ENCODE measurements at places on chromosomes 11 and 22.

GRCh38 chr11:130049328-130049771 lies 20.3 kb upstream of the APLP2 start:
- DNase-seq, result peak; percentile 20

DNA sequence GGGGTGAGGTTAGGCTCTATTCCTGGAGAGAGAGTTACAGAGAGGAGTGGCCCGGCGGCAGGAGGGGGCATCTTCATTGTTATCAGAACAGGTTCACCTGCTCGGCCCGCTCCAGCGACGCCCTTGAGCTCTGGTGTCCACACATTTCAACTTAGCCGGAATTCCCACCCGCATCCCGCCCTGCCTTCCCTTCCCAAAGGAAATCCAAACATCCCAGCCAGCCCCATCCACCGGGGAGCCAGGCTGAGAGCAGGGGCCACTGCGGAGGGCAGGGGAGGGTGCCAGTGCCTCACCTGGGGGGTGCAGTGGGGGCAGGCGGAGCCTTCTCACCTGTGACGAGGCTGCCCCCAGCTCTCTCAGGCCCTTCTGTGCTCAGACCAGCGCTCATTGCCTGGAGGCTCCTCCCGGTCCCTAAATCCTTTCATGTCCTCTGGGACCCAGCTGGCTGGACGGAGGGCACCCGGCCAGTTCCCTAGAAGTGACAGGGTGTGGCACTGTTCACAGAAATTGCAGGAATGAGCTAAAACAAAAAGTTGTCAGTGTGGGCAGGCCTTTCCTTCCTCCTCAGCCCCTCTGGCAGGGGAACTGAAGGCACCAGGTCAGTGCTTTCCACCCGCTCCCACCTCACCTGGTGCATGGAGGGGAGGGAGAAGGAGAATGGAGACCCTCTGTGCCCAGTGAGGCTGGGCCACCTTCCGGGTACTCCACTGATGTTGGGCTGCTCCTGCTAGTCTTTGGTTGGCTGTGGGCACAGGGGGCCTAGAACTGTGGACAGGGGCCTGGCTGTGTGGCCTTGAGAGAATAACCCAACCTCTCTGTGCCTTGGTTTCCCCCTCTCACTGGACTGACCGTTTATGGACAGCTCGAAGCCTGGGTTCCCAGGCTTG lies 2.2 kb upstream of the MRGPRG start:
- no peak for DNase-seq

DNA sequence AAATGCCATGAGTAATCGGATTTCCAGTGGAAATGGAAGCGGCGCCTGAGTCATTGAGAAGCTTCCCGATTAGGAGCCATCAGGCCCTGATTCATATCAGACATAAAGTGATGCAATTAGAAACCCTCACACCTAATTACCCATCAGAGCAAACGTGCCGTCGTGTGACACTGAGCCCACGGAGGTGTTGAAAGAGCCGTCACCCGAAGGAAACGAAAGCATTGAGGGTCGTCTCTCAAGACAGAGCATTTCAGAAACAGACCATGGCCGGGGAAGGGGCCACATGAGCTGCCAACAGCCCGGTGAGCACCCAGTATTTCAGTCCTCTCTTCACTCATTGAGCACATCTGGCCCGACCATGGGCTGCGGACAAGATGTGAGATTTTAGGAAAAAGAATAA lies 829.3 kb downstream of the TBC1D22A start:
- no peak for DNase-seq

- peak; percentile 32 for DNase-seq
These were observed 295.1 kb upstream of the PLET1 start for GRCh38 chr11:112555491-112556364.

DNA sequence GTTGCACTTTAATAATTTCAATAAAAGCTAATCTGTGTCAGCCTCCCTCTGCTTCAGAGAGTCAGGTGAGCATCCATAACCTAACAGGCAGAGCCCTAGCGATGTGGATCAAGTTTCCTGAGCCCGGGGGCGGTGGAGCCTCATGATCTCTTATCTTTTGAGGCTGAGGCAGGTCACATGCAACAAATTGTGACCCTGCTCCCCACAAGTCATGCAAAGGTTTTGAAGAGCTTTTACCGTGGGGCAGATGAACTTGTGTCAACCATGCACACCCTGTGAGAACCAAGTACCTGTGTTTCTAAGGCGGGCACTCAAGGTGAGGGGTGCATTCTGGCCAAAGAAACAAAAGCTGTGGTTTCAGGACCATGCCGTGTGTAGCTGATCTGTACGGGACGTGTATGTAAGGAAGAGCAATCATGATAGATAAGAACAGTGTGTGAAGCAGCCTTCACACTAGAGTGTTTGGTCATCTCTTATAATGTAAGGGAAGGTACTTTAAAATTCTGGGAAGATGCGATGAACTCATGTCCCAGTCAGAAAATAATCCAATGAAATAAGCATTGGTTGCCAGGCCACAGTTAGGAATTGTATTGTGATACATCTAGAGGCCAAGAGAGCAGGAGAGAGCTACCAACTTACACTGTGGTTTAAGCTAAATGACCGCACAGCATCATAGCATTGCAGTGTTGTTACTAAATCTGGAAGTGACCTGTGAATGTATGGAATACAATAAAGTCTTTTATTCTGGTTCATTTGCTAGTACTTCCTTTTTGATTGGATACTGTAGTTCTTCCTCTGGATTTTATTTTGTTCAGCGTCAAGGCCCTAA lies 49.8 kb downstream of the DKK3 start:
- DNase-seq, result no peak

- peak; percentile 87 for DNase-seq
These were observed 40.8 kb downstream of the IGLL1 start for GRCh38 chr22:23539135-23539838.

- no peak for DNase-seq
These were observed 4.1 kb downstream of the LRRC56 start for GRCh38 chr11:541433-541885.

GRCh38 chr11:104731890-104732289 lies 166.4 kb downstream of the CASP12 start:
- DNase-seq, result no peak

- no peak for DNase-seq
These were observed 49.9 kb downstream of the MAML2 start for GRCh38 chr11:96293109-96293508.

- no peak for DNase-seq
These were observed 19.9 kb downstream of the INCENP start for GRCh38 chr11:62143727-62144126.

DNA sequence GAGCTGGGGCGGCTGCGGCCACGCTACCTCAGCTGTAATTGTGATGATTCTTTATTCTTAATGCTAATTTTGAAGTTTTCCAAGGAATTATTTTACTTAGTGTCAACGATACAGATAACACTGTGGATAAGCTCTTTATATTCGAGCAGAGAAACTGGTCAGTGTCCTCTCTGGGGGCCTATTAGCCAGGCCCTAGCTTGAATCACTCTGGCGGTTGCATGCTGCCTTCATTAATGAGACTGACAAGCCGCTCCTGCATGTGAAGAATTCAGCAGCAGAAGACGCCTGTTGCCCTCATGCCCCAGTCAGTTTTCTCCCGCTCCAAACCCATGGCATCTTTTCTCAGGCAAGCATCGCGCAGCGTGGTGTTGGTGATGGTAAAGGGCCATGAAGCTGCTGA lies 851.7 kb downstream of the OPCML start:
- no peak for DNase-seq

DNA sequence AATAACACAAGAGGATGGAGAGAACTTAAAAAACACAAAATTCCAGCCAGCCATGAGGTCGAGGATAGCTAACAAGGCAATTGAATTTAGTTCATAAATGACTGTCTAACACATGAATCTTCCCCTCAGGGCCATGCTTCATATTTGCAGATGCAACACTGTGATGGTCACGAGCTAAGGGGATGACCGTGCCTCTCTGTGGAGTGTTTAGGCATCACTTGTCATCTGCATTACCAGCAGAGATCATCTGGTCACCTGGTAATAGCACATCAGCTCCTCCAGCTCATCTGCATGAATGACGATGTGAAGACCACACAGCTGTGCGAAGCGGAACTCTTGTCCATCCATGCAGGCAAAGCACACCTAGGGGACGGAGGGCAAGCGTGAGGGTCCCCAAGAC lies 20.9 kb upstream of the SLC25A1 start:
- DNase-seq, result no peak

GRCh38 chr11:60788401-60789125 lies 3.4 kb downstream of the MS4A10 start:
- DNase-seq, result peak; percentile 38

DNA sequence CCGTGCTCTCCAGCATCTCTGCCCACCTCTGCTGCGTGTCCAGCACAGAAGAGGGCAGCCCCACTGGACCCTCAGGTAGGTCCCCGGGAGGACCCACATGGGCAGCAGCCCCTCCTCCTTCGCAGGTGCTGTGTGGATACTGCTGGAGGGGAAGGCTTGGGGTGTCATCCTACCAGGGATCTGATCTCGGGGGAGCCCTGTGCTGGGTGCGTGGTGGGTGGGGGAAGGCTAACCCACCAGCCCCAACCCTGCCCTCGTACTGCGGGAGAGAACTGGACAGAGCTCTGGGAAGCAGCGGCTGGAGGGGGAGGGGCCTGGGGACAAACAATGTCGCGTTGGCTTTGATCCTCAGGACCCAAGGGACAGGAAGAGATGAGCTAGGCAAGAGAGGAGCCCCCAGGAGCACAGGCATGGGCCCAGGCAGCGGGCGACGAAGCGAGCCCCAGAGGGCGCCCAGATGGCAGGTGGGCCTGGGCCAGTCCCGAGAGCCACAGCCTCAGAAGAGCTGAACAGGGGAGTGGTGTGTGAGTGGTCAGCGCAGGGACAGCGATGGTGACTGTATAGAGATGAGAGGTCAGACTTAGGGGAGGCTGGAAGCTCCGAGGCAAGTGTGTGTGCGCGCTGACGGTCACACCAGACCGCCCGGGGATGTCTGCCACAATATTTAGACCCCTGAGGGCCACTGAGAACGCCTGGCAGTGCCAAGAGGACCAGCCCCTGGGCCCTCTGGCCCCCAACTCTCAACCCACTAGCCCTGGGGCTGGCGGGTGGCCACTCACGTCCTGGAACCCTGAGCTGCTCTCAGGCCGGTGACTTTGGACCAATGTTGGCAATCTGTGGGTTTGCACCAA lies 1.4 kb upstream of the PIM3 start:
- no peak for DNase-seq

DNA sequence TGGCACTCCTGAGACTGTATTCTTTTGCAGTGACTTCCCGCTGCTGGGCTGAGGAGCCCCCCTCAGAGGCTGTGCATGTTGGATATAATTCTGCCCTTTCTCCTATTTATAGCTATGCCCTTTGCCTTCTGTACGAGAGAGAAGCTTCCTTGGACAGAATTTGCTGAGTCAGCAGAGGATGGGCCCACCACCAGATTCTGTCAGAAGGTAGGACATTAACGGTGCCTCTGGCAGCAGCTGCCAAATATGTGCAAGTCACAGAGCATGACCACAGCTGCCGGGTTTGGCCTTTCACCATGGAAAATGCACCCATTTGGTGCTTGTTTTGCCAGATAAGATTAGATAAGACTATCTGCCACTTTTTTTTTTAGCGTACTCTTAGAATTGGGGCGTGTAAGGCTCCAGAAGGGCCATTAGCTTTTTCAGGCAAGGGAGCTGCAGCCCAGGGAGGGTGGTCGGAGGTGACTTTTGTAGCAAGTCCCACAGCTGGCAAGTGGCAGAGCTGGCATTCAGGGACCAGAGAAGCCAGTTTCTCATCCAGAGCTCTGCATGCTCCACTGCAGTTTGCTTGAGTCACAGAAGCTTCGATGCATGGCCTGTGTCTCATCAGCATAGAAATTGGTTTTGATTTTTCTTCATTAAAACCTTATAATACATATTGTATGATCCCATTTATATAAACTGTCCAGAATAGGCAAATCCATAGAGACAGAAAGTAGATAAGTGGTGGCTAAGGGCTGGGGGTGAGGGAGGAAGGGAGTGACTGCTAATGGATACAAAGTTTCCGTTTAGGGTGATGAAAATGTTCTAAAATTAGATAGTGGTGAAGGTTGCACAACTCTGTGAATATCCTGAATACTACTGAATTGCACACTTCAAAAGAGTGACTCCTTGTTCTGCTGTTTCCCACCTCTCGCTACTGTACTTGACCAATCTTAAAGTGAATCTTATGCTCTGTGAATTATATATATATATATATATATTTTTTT lies 15.8 kb downstream of the UPB1 start:
- DNase-seq, result peak; percentile 80

GRCh38 chr11:71182791-71183677 lies 69.3 kb downstream of the SHANK2 start:
- DNase-seq, result no peak

DNA sequence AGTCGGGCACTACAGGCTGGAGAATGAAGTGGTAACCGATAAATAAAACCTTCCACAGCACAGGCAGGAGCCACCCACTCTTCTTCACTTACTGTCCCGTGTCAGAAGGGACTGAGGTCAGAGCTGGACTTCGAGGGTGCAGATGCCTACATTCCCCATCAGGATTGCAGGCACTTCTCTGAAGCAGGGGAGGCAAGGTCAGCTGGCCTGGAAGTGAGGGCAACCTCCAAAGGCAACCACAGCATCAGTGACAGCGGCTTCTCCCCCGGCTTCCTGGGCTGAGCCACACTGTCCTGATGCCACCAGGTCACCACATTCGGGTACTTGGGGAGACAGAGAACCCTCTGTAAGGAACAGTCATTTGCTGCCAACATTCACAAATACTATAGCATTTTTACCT lies 22.7 kb downstream of the TCIRG1 start:
- no peak for DNase-seq

GRCh38 chr11:3160252-3161031 lies 4.7 kb downstream of the OSBPL5 start:
- peak; percentile 94 for DNase-seq

GRCh38 chr11:111541254-111542061 lies 938 bp downstream of the LAYN start:
- DNase-seq, result peak; percentile 46

GRCh38 chr22:41302021-41302767 lies 869 bp downstream of the ZC3H7B start:
- DNase-seq, result no peak

DNA sequence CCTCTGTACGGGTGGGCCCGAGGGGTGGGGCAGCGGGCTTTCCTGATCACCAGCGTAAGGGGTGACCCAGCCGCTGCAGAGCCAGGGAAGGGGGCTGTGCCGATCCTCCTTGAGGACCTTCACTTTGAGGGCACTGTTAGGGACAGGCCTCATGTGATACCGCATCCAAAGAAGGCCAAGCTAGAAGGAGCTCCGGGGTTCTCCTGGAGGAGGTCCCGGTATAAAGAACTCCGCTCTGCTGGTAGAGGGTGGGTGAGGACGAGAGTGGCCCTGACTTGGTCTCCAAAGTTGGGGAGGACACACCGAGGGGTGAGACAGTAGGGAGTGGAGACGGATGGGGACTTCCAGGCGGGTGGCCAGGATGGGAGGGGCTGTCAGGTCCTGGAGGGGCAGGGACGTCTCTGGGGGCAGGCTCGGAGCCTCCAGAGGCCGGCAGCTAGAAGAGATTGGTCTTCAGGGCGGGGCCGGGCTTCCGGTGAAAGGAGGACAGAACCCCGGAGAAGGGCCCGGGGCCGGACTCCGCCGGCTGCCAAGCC lies 4.6 kb downstream of the PHOX2A start:
- DNase-seq, result peak; percentile 57

- DNase-seq, result no peak
These were observed 23.9 kb upstream of the CD44 start for GRCh38 chr11:35114906-35115687.
